ENCODE measurements at places on chromosomes 12 and 14.

- DNase-seq: no peak
Observed at GRCh38 chr12:43942379-43942778, 106.5 kb downstream of the TMEM117 start.

GRCh38 chr14:93263416-93263815, 56.4 kb downstream of the UBR7 start:
- no peak for DNase-seq

DNA sequence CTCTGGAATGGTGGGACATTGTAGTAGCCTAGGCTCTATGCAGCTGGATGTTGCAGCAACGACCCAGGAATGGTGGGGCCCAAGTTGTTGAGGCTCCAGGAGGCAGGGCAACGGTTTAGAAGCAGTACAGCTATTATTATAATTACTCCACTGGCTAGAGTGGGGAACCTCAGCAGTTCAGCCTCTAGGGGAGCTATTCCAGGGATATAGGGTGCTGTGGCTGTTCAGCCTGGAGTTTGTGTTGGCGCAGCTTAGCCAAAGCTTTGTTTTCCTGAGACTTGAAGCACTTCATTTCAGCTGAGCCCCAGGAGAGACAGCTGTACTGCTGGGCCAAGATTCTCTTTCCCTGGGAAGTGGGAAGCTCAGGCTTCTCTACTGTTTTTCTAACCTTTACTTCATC, 1023.0 kb upstream of the ATXN7L3B start:
- no peak for DNase-seq

GRCh38 chr12:28026701-28027100, 54.2 kb upstream of the PTHLH start:
- DNase-seq: no peak

DNA sequence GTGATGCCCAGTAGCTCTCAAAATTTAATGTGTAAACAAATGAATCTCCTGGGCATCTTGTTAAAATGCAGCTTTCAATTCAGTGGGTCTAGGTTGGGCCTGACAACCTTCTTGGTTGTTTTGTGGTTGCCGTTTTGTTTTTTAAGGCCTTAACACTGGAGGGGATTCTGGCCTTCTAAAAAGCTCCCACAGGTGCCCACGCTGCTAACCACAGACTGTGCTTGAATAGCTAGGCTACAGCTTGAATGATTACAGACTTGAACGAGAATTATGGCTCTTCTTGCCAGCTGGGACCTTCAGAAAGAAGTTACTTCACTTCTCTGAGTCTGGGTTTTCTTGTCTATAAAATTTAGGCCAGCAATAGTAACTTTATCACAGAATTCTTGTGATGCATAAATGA, 1.3 kb upstream of the FLVCR2 start:
- no peak for DNase-seq

DNA sequence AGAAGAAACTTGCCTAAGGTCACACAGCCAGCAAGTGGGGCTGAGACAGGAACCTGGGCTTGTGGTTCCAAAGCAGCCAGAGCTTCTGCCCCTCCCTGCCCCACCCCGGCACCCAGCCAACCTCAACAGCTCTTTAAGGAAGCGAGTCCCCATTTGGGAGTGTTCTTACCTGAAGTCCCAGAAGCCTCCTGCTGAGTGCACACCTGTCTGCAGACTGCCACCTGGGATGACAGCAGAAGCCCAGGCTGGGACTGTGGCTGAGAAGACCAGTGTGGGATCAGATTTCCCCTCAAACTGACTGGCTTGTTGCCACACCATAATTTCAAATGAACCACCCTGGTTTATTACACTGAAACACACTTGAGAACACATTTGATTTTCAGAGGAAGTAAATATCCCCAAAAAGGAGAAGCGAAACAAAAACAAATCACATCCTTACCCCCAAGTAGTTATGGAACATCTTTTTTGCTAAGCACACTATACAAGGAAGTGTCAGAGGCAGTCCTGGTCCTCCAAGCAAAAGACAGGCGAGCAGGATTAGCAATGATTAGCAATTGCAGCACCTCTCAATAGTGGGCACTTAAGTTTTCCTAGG, 6.3 kb upstream of the RIN3 start:
- no peak for DNase-seq

- no peak for DNase-seq
Observed at GRCh38 chr12:47886510-47887240, 18.1 kb downstream of the VDR start.

GRCh38 chr14:105313381-105314286, 914 bp upstream of the PACS2 start:
- DNase-seq: peak; percentile 33

DNA sequence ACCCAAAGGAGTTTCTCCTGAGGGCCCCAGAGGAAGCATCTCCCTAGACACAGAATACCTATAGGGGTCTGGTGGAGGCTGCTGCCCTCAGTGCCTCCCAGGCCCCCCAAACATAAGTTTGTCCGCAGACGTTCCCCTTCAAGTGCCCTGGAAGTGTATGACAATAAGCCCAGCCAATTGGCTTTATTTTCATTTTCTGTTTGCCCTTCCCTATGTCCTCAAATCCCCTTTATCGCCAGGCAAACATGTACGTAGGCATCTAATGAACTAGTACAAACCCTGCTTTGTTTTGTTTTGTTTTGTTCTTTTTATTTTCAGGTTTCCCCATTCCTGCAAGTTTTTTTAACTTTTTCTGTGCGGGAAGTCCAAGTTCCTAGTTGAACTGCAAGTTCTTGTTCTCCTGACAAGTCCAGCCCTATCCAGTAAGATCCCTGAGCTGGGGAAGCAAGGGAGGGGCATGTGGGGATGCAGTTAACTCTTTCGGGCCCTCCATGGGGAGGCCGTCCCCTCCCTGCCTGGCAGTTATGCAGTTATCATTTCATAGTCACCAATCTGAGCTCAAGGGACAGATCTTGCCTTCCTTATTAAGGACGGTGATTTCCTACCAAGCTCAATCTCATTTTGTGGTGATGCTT, 141.9 kb downstream of the KCNA5 start:
- no peak for DNase-seq

- DNase-seq: no peak
Observed at GRCh38 chr12:53227341-53227740, 4.7 kb downstream of the RARG start.

- DNase-seq: peak; percentile 24
Observed at GRCh38 chr12:116959845-116960514, 49.2 kb downstream of the FBXW8 start.

- DNase-seq: no peak
Observed at GRCh38 chr12:100138048-100138802, 4.4 kb downstream of the BLTP3B start.

GRCh38 chr12:92342574-92342973, 196.9 kb upstream of the BTG1 start:
- DNase-seq: no peak

DNA sequence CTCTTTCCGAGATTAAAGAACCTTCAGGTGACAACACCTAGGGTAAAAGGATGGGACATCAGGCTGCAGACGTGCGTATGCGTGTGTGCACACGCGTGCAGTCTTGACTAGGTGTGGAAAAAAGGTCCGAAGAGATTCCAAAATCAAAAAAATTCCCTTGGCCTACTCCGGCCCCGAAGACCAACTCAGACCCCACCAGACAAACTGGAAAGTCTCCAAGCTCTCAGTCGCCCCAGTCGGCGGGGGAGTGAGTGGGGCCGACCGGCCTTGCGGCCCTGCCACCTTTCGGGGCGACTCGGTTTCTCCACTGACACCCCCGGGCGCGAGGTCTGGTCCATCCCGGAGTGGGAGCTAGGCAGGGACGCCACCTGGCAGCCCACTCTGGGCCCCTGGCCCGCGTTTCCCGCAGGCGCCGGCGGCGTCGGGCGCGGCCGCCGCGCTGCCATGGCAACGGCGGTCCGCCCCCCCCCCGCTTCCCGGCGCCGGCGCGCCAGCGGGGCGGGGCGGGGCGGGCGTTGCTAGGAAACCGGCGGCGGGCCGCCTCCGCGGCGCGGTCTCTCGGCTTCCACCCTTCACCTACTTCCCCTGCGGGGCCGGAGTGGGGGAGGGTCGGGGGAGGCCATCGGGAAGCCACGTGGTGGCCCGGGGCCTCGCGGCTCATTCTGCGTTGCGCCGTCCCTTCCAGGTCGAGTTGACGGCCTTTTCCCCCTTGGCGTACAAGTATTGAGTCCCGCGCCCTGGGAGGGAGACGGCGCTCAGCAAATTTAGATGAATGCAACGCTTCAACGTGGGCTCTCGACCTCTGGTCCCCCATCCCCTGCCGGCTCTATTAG, 253.1 kb downstream of the EFCAB11 start:
- peak; percentile 81 for DNase-seq

DNA sequence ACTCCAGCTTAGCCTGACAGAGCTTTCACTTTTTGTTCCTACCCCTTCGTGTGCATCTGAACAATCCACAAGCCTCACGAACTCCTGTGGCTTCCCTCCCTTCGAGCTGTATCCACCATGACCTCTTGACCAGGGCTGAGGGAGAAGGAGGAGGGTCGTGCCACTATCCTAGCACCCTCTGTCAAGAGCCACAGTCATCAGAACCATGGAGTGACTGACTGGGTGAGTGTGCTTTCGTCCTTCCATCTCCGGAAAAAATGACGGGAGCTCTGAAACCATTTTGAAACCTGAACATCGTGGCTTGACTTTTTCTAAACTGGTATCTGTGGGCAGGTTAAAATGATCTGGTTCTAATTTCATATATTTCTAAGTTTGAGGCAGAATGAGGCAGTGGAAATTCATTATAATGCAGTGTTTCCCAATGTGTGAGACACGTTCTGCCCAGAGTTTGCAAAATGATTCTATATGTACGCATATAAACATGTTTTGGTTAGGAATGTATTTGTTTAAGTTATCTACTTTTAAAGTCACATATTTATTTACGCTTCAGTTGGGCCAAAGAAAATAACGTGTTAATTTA, 27.0 kb downstream of the IL26 start:
- no peak for DNase-seq

DNA sequence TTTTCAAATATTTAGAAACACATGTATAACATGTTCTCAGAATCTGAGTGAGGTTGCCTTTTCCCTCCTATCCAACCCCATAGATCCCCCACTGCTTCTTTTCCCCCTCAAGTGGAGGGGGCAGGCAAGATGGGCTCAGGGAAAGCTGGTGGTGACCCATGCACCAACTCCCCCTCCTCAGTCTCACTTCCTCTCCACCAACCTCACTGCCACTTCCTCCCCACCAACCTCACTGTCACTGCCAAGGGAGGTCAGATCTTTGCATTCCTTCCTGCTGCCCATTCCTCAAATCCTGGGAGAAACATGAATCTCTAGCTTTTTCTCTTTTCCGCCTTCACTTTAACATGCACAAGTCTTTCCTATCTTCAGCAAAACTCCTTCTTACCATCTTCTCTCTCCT, 48.7 kb downstream of the SPTB start:
- no peak for DNase-seq

DNA sequence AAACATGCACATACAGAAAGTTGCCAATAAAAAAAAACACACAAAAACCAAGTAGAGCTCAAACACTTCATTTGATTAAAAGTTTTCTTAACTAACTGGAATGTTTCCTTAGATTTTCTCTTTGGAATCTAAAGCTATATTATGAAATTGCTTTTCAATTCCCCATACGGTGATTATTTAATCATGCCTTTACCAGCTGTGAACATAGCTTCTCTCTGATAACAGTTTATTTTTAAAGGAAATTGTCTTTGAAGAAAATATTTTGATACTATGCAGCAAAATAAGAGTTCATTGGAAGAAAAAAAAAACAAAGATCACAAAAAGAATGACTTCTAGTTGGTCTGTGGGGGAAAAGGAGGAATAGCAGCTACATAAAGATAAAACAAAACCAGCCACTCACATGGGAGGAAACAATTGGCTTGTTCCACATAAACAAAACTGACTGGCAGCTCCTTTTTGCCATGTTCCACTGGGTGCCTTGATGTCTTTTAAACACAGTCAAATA, 71.4 kb downstream of the BMP4 start:
- DNase-seq: no peak

Data from activated T-helper 2 cell treated with anti-CD3 and anti-CD28 coated beads, Interferon-gamma antibody, Interleukin-2, Interleukin-4, amounts not matched to agents 10 μg/mL and 5 μg/mL and 100 μg/mL, durations not matched to agents 14 hours and 24 hours and 36 hours (primary cell).